ENCODE measurements at places on chromosomes 6 and 20.

DNA sequence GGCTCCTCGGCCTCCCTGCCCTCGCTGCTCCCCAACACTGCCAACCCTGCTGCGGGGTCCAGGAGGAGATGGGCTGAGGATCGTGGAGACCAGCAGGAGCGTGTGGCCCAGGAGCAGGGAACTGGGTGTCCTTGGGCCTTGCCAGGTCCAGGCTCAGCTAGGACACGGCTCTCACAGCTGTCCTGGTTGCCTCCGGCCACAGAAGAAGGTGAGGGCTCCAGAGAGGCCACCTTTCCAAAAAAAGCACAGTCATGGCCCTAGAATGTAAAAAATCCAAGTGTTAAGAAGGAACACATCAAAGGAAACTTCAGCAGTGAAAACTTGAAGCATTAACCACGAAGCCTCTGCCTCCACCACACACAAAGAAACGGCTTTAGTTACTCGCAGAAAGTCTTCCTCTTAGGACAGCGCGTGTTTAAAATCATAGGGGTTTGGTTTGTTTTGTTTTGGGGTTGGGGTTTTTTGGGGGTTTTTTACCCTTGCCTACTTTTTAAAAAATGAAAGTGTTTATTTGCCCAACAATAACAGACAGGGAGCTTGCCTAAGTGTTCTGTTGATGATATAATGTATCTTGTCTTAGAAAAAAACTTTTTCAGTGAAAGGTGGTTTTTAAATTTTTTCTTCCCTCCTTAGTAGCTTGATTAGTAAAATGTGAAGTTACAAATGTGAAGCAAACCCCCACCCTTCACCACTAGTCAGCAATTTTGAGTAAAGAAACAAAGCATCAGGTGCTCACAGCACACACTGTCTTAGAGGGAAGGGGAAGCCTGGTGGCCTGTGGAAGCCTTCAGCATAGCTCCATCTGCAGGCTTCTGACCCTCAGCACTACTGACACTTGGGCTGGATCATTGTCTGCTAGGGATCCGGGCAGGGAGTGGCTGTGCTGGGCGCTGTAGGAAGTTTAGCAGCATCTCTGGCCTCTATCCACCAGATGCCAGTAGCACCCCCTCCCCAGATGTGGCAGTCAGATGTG is 60.0 kb downstream of the PTPN1 start:
- peak; percentile 29 for DNase-seq

DNA sequence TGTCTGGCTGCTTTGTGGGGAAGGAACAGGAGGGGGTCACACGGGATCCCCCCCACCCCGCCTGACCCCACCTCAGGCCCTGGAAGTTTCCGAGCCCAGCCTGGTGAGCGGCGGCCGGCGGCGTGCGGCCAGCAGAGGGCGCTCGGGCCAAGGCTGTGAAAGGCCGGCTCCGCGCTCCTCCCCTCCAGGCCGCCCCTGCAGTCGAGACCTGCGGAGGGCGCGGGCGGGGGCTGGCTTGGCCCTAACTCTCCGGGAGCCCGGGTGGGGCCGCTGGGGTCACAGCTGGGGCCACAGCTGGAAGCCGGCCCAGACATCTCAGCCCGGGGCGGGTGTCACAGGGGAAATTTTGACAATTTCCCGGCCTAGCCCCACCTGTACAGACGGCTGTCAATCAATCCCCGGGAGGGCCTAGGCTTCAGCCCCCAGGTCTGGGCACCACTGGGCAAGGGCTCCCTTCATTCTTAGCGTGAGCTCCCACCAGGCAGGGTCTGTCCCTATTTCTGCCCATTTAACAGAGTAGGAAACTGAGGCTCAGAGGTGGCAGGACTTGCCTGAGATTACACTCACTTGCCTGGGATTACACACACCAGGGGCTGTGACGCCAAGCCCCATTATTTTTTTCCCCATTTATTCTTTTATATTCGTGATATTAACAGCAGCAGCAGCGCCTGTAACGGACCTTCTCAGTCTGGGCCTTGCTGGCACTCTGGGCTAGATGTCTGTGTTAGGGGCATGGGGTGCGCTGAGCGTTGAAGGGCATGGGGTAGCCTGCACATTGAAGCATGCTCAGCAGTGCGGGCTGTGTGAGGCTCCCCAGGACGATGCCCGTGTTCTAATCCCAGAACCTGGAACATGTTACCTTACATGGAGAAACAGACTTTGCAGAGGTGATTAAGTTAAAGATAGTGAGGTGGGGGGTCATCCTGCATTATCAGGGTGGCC is 23.0 kb downstream of the ZBP1 start:
- DNase-seq: peak; percentile 70

- no peak for DNase-seq
Measured at GRCh38 chr6:163356324-163356723, 58.2 kb upstream of the QKI start.

GRCh38 chr6:126550323-126550722 is 210.4 kb downstream of the CENPW start:
- no peak for DNase-seq

GRCh38 chr20:47118641-47119040 is 224.0 kb downstream of the EYA2 start:
- no peak for DNase-seq

GRCh38 chr6:434051-434705 is 42.6 kb downstream of the IRF4 start:
- no peak for DNase-seq

Measured in stimulated activated naive CD4-positive, alpha-beta T cell (primary cell).